Upper lobe of left lung (tissue), 6 donors: ENCODE measurements at places on chromosomes 13 and 19. TPM values are rescaled to one million over a fixed set of nuclear protein-coding genes. Genes with fewer than 3 reads are reported as not detected.

KLK1 gene
- total RNA-seq = not detected

CA11 gene
- total RNA-seq = 7.5 TPM

SIGLECL1 gene
- total RNA-seq = not detected

DNA sequence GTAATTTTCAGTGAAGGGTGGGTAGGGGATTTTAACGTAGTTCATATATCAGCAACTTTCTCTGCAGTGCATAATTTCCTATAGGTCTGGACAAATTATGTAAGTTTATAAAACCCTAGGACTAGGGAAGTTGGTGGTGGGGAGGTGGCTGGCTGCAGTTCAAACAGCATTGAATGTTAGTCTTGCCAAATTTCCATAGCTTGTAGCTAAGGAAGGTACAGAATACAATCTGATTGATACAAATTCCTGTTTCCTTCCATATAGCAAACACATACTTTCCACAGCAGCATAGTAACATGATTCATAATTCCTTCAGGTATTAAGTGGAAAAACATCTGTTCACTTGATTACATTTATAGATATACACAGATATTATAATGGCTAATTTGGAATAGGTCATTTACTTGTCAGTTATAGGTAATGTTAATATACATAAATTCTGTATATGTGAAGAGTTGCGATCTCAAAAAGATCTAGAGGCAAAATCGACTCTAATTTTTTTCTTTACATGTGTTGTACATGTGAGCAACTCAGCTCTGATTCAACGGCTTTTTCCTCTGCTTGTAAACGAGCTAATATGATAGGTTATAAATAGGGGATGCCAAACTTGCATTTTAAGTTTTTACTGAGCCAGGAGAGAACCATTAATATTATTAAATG is 233.4 kb upstream of the CSNK1A1L start:
- no peaks in the 10 kb centered on the region for H3K4me1 ChIP-seq
- no peaks in the 10 kb centered on the region for H3K27me3 ChIP-seq
- no peaks in the 10 kb centered on the region for H3K36me3 ChIP-seq
- no peak overlapping the region for H3K27ac ChIP-seq
- no peak overlapping the region for H3K4me3 ChIP-seq

DNA sequence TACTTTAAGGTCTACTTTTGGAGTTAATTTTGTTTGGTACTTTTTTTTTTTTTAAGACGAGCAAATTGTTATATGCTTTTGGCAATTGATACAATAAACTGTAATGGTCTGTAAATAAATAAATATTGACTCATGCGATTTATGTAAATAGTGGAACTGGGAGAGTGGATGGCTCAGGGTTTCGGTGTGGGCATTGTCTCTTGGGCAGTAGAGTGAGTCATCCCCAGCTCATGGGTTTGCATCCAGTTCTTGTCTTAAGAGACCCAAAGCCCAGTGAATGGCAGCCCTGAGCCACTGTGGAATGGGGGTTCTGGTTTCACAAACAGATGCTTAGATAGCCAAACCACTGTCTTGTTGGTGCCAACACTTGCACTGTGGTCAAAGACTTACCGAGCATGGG is 33.0 kb downstream of the FGF9 start:
- DNase-seq = no peak
- no peaks in the 10 kb centered on the region for H3K36me3 ChIP-seq
- no peaks in the 10 kb centered on the region for H3K4me1 ChIP-seq

SMAD9 gene
- 9.9 TPM for total RNA-seq

CYP4F2 gene
- not detected for total RNA-seq

- DNase-seq = no peak
- H3K4me3 ChIP-seq = no peak overlapping the region
- H3K36me3 ChIP-seq = no peaks in the 10 kb centered on the region
- H3K27ac ChIP-seq = no peak overlapping the region
Measured at GRCh38 chr19:39951686-39952085, 17.3 kb upstream of the FCGBP start.

DNA sequence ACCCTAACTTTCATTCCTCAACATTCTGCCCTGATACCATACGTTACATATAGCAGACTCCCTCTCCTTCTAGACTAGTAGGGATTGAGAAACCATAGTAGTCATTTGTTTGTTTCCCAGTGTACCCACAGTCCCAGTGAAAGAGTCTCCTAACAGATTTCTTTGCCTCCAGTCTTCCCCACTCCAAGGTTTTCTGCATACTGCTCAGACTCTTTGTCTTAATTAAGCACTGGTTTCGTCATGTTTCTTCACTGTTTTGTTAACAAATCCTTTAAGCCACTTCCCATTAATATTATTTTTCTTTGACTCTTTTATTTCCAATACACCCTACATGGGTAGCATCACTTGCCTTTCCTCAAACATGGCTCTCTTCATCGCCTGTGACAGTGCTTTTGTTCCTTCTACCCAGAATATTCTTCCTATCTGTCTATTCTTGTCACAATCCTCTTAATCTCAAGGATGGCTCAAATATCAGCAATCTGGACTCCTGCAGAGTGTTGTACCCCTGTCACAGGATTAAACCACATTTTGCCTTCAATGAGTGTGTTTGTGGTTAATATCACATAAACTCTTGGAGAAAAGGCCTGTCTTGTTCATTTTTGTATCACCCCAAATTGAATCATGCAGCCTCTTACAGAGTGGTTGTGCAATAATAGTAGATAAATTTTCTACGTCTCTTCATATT is 92.7 kb upstream of the KLF12 start:
- no peaks in the 10 kb centered on the region for H3K27me3 ChIP-seq
- DNase-seq = no peak
- H3K36me3 ChIP-seq = no peaks in the 10 kb centered on the region
- no peak overlapping the region for H3K27ac ChIP-seq

DNA sequence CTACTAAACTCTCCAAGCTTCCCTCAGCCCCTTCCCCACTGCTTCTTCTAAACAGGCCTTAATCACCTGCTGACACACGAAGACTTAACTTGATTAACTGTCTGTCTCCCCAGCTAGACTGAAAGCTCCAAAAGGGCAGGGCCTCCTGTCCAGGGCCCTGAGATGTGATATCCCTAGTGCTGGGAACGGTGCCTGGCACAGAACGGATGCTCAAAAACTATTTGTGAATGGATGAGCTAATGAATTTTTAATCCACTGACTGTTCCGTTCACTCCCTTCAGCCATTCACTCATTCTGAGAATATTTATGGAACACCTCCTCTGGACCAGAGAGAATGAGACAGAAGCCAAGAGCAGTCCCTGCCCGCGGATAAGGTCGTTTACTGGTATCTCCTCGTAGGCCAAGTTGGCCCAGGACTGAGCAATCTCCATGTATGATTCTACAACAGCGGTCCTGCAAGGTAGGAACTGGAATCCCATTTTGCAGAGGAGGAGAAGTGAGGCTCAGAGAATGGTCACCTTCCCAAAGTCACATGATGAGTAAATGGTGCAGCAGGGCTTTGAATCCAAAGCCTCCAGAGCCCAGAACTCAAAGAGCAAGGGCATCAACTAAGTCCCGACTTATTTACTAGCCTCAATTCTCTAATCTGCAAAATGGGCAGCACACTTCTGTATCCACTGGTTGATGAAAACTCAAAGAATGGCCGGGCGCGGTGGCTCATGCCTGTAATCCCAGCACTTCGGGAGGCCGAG is 3.4 kb downstream of the DMWD start:
- peaks cover 32% of the 10 kb centered on the region for H3K36me3 ChIP-seq
- no peak overlapping the region for H3K27ac ChIP-seq
- DNase-seq = no peak
- peaks cover 18% of the 10 kb centered on the region for H3K4me1 ChIP-seq
- H3K4me3 ChIP-seq = no peak overlapping the region

- H3K36me3 ChIP-seq = no peaks in the 10 kb centered on the region
- no peak overlapping the region for H3K4me3 ChIP-seq
- peaks cover 11% of the 10 kb centered on the region for H3K4me1 ChIP-seq
- DNase-seq = no peak
- H3K27ac ChIP-seq = no peak overlapping the region
- H3K27me3 ChIP-seq = peaks cover 25% of the 10 kb centered on the region
Measured at GRCh38 chr19:42312370-42312769, 739 bp upstream of the TMEM145 start.

DNA sequence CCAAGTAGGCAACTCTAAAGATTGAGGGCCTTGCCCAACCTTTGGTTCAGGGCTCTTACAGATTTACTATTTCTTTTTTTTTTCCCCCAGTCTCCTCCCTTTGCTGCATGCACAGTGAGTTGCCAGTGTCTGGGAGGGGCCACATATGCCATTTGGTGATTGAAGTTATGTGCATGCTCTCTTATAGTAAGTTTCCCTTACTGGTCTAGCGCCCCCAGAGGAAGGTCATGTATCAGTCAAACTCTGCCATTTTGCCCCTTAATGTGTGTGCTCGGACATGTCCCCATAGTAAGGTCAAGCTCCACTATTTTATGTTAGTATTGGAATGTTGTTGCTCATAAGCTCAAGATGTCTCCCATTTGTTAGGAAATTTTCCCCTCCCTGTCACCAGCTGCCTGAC is 1138.0 kb upstream of the SLC10A2 start:
- H3K27ac ChIP-seq = no peak overlapping the region
- DNase-seq = no peak
- no peaks in the 10 kb centered on the region for H3K36me3 ChIP-seq
- no peak overlapping the region for H3K4me3 ChIP-seq

GRCh38 chr19:38683393-38684077 is 36.1 kb downstream of the ACTN4 start:
- peak overlapping the region; percentile 96 for H3K27ac ChIP-seq
- peaks cover 100% of the 10 kb centered on the region for H3K4me1 ChIP-seq
- DNase-seq = peak; percentile 95
- H3K36me3 ChIP-seq = no peaks in the 10 kb centered on the region

DNA sequence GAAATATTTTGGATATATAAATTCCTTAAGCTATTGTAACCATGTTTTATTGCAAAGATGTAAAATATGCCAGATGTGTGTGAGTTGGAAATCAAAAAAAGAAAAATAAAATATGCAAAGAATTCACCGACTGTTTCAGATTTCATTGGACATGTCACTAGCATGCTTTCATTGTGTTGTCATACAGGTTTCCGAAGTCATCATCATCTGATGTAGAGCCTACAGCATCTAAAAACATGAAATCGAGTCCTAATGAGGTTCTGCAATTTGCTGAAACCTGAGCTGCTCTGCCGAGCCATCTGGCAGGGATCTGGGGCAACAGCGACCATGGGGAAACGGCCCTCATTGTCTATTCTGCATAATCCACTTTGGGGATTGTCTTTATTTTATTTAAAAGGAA is 196.1 kb upstream of the MAB21L1 start:
- H3K36me3 ChIP-seq = no peaks in the 10 kb centered on the region
- DNase-seq = no peak
- H3K4me1 ChIP-seq = no peaks in the 10 kb centered on the region
- H3K27ac ChIP-seq = no peak overlapping the region

FUT1 gene
- 7.2 TPM for total RNA-seq

ZNF600 gene
- 11.2 TPM for total RNA-seq

ZNF653 gene
- total RNA-seq = 11.1 TPM

- no peaks in the 10 kb centered on the region for H3K27me3 ChIP-seq
- no peak overlapping the region for H3K27ac ChIP-seq
- H3K4me3 ChIP-seq = no peak overlapping the region
- no peak for DNase-seq
Measured at GRCh38 chr19:30848636-30849425, 476.6 kb downstream of the ZNF536 start.

- no peak overlapping the region for H3K4me3 ChIP-seq
- no peaks in the 10 kb centered on the region for H3K36me3 ChIP-seq
- DNase-seq = no peak
- H3K27me3 ChIP-seq = no peaks in the 10 kb centered on the region
Measured at GRCh38 chr13:94384231-94384905, 95.1 kb downstream of the DCT start.

DNA sequence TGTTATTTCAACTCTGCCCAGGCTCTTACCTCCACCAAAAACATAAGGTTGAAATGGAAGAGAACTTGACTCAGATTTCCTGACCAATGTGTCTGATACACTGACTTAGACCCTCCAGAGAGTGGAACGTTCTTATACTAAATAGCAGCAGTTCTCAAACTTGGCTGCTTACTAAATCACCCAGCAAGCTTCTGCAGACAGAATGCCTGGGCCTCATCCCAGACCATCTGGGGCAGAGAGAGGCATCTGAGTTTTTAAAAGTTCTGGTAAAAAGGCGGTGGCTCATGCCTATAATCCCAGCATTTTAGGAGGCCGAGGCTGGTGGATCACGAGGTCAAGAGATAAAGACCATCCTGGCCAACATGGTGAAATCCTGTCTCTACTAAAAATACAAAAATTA is 46.3 kb downstream of the NEK5 start:
- H3K4me3 ChIP-seq = no peak overlapping the region
- H3K36me3 ChIP-seq = no peaks in the 10 kb centered on the region

- DNase-seq = no peak
- no peak overlapping the region for H3K4me3 ChIP-seq
- H3K27me3 ChIP-seq = peaks cover 14% of the 10 kb centered on the region
- no peak overlapping the region for H3K27ac ChIP-seq
- H3K4me1 ChIP-seq = peaks cover 4% of the 10 kb centered on the region
Measured at GRCh38 chr19:1774989-1775772, 21.9 kb downstream of the ONECUT3 start.

DNA sequence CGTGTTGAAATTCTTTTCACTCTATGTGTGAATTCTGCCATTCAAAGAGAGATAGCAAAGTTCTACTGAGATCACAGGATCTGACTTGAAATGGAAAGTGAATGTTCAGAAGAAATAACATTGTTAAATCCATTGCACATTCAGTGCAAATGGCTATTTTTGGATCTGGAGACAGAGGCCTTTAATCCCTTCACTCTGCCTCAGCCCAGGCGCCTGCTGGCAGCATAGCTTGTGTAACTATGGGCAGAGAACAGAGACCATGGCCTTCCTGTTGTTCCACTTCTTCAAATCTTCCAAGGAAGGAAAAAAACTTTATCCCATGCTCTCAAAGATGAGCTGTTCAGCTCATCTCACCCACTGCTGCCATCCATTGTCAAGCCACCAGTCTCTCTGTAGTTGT is 265.4 kb downstream of the LMO7 start:
- H3K4me1 ChIP-seq = no peaks in the 10 kb centered on the region
- no peak overlapping the region for H3K27ac ChIP-seq
- DNase-seq = no peak
- H3K4me3 ChIP-seq = no peak overlapping the region

MTIF3 gene
- total RNA-seq = 37.4 TPM

- no peaks in the 10 kb centered on the region for H3K36me3 ChIP-seq
- no peak overlapping the region for H3K27ac ChIP-seq
- H3K4me1 ChIP-seq = no peaks in the 10 kb centered on the region
- no peaks in the 10 kb centered on the region for H3K27me3 ChIP-seq
- no peak overlapping the region for H3K4me3 ChIP-seq
- no peak for DNase-seq
Measured at GRCh38 chr13:83470133-83470797, 412.0 kb downstream of the SLITRK1 start.

DNA sequence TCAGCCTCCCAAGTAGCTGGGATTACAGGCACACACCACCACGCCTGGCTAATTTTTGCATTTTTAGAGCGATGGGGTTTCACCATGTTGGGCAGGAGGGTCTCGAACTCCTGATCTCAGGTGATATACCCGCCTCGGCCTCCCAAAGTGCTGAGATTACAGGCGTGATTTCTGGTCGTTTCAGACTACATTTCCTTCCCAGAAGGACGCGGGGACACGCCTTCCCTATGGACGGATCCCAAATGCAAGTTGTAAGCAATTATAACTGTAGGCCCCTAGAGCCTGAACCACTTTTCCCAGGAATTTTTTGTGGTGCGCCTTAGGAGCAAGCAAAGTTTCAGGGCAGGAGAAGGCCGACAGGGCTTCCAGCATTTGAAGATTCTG is 17.8 kb upstream of the ZNF331 start:
- peak overlapping the region; percentile 85 for H3K27ac ChIP-seq
- H3K4me1 ChIP-seq = peaks cover 23% of the 10 kb centered on the region
- H3K4me3 ChIP-seq = peak overlapping the region; percentile 74
